ENCODE measurements at places on chromosomes 5 and 9.

DNA sequence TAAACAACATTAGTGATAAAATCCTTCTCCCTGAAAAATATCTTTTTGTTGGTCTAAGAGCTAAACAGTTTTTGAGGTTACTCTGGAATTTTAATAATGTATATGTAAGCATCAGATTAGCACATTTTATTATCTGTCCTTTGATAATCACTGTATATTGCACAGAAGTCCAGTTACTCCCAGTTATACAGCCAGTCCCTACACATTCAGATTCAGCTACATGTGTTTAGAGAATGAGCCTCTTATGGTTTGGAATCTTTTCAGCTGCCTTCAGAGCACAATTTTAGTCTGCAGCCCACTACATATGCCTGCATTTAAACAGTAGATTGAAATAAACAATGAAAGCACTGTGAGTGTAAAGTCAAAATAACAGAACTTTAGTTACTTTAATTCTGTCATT lies 438.2 kb downstream of the ARHGEF28 start:
- no peak for DNase-seq

GRCh38 chr5:153714798-153715197 lies 224.3 kb downstream of the GRIA1 start:
- no peak for DNase-seq

GRCh38 chr9:91302831-91303230 lies 58.9 kb downstream of the AUH start:
- DNase-seq = no peak

DNA sequence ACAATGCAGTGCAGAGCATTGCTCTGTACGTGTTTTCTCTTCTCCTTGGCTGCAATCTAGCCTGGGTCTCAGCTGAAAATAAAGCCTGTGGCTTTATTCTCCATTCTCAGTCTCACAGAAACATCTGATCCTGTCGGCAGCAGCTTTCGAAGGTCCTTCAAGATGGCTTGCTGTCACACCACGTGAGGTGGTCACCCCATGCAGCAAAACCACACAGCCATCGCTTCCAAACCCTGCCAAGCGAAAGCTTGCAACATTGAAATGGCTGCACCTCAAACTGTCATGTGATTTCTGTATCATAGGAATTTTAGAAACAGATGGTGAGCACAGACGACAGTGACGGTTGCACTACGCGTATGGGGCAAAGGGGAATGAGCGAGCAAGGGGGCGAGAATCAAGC lies 98.5 kb upstream of the SMARCA2 start:
- DNase-seq = no peak

DNA sequence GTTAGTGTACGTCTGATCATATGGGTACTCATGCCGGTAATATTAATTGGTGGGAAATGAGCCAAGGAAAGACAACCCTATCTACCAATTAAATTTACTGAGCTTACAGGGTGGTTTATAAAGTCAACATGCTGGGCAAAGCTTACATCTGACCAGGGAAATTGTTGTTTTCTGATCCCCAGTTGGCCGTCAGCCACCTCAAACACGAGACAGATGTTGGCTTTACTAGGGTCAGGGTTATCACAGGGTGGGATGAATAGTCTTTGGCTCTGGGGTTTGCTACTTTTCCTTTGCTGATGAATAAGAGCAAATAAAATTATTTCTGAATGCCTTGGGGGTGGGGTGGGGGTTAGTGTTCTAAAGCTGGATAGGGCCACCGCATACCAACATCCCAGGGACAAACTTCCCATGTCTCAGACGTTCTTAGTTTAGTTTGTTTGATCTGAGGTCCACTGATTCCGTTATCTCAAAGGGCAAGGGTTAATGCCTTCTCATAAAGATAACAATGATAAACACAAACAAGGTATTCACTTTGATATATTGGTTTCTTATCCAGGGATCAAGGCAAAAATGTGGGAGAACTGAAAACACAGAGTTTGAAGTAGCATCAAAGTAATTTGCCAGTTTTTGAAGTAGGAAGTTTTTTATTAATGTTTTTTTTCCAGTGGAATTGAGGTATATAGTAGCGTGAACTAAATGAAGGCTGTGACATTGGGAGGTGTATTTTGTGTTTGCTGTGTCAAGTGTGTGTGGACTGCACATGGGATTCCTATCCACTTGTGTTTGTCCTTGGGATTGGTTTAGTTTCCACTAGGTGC lies 109.1 kb upstream of the RPS23 start:
- no peak for DNase-seq

DNA sequence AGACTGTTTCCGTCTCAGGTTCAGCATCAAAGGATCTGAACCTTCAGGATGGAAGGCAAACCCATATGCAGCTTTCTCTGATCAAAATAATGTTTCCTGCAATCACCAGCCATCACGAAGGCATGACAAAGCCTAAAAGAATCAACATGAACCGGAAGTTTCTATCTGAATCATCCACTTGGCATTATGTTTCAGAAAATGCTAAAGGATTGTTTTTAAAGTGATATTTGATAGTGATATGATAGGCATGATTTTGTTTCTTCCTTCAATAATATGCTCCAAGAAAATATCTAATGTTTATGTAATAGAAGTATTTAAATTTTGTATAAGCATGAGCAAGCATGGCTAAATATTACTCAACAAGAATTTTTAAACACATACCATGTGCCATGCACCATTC lies 219.6 kb downstream of the PLK2 start:
- no peak for DNase-seq

GRCh38 chr5:95448789-95449188 lies 57.6 kb downstream of the FAM81B start:
- DNase-seq = no peak

- no peak for DNase-seq
Measured at GRCh38 chr9:93898502-93899426, 56.4 kb downstream of the BARX1 start.

- no peak for DNase-seq
Measured at GRCh38 chr5:169545762-169546161, 37.8 kb upstream of the SPDL1 start.

DNA sequence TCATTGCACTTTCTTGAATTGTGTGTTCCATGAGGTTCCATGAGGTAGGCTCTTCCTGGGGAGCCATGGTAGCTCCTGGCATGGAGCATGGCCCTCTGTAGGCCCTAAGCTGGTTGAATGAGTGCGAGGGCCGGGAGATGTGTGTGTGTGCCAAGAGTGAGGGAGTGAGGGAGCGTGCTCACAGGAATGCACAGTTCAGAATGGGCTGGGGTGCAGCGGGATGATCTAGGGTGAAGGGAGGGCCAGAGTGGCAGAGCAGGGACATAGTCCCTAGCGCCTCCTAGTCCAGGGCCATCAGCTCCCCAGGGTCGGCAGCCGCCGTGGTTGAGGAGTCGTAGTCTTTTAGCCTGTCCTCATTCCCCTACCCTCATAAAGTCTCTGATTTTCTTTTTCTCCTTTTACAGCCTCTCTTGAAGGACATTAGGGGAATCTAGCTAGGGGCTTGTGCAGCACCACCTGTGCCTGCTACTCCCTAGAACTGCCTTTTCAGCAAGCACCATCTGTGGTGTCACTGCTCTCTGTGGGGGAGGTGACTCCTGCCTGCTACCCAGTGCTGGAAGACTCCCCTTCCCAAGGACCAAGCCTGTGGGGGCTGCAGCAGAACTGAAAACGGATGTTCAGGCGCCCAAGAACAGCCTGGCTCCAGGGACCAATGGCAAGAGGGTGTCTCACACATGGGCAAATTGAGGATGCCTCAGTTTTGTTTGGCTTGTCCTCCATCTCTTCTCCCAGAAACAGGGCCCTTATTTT lies 65.3 kb upstream of the PPARGC1B start:
- DNase-seq = no peak

DNA sequence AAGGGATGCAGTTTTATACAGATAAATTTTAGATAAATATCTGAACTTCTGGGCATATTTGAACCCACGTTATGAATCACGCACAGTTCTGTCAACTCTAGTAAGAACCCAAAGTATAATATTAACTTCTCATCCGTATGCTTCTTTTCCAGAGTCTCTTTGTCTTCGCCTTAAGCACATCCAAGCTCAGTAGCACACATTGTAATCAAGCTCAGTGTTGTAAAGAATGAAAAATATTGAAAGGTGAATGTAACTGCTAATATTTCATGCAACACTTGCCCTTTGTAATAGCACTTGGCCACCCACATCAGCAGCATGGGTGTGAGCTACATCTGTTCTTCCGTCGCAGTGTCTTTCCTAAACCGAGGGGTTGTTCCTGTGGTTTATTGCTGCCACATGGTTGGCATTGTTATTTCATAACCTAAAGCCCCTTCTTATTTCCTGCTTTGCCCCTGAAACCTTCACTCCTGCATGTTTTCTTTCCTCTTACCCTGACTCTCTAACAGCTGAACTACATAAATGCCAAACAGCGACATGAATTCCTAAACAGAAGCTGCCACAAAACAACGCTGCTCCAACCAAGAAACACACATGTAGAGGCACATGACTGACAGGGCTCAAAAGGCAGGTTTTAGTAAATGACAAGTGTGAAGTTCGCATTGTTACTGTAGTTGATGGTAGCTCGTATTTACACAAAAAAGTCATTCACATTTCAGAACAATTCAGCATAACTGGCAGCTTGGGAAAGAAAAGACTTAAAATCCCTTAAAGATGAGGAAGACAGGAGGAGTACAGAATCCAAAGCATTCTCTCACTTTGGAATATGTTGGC lies 190.1 kb upstream of the MEF2C start:
- DNase-seq = no peak

GRCh38 chr9:93268551-93269314 lies 84.8 kb downstream of the WNK2 start:
- no peak for DNase-seq

DNA sequence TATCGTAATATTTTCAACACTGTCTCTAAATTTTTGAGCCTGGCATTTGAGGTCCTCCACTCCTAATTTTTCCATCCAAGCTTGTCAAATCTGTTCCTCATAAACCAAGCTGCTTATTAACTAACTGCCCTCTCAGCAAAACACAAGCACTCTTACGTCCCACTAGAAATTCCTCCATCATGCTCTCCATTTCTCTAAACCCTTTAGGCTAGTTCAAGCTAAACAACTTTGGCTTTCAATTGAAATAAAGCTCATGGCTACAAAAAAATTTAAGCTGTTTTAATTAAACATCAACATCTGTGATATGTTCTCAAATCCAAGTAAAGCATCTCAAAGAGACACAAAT lies 45.7 kb downstream of the RNF145 start:
- DNase-seq = no peak

DNA sequence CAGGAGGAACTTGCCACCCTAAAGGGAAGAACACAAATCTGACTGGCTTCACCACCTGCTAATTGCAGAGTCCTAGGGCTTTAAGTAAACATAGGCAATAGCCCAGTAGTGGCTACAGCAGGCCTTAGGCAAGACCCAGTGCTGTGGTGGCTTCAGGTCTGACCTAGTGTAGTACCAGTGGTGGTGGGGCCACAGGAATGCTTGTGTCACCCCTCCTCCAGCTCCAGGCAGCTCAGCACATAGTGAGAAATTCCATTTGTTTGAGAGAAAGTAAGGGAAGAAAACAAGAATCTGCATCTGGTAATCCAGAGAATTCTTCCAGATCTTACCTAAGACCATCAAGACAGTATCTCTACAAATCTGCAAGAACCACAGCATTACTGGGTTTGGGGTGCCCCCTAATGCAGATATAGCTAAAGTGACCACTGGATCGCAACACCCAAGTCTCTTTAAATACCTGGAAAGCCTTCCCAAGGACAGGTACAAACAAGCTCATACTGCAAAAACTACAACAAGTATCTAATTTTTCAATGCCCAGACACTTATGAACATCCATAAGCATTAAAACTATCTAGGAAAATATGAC lies 102.6 kb upstream of the TRPM3 start:
- no peak for DNase-seq

- no peak for DNase-seq
Measured at GRCh38 chr5:171023508-171023907, 161.7 kb downstream of the RANBP17 start.

- no peak for DNase-seq
Measured at GRCh38 chr5:57953792-57954191, 471.2 kb upstream of the ACTBL2 start.

- DNase-seq = no peak
Measured at GRCh38 chr9:112848316-112849151, 42.1 kb downstream of the SLC46A2 start.

GRCh38 chr5:96919754-96920197 lies 16.1 kb upstream of the LNPEP start:
- no peak for DNase-seq

DNA sequence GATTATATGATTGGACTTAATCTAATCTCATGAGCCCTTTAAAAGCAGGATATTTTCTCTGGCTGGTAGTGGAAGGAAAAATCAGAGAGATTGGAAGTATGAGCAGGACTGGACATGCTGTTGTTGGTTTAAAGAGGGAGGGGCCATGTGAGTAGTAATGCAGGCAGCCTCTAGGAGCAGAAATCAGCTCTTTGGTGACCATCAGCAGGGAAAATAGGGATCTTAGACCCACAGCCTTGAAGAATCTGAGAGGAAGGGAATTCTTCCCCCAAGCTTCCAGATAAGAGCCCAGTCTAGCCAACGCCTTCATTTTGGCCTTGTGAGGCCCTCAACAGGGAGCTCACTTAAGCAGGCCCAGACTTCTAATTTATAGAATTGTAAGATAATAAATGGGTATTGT lies 9.5 kb downstream of the SH3GL2 start:
- no peak for DNase-seq

DNA sequence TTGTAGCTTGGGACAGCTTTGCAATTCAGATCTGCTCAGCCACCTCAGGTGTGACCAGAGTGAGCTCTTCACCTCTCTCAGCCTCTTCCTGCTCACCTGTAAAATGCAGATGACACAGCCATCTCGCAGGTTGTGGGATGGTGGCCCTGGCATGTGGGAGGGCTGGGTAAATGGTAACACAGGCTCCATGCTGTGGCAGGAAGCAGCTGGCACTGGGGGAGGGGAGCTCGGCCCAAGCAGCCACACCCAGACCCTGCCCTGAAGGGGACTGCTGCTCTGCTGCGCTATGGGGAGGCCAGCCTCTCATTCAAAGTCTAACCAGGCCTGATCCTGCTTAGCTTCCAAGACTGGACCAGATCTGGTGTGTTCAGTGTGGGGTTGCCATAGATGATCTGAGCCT lies 24.1 kb downstream of the PHF2 start:
- no peak for DNase-seq

GRCh38 chr5:146474065-146474464 lies 26.9 kb downstream of the TCERG1 start:
- DNase-seq = no peak

DNA sequence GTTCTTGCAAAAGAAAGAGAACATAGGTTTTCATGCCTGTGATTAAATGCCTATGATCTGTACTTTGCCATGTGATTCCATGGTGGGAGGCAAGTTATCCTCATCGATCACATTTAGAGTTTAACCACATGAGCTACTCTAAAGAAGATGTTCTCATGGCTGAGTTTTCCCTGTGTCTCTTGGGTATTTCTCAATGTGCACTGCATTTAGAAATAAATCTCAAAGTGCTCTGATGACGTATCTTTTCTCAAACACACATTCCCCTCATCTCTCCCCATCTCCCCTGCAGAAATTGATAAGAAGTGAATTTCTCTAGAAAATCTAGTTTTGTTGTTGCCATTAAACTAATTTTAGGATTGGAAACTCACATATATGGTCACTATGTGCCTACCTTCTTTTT lies 282.2 kb downstream of the SEMA5A start:
- DNase-seq = no peak
